ENCODE measurements at places on chromosomes 11 and 22.
A peak's percentile ranks its signal among the peaks of the same experiment; 100 is the strongest.

- DNase-seq, result no peak
Observed at GRCh38 chr11:128045094-128045725, 542.1 kb downstream of the ETS1 start.

DNA sequence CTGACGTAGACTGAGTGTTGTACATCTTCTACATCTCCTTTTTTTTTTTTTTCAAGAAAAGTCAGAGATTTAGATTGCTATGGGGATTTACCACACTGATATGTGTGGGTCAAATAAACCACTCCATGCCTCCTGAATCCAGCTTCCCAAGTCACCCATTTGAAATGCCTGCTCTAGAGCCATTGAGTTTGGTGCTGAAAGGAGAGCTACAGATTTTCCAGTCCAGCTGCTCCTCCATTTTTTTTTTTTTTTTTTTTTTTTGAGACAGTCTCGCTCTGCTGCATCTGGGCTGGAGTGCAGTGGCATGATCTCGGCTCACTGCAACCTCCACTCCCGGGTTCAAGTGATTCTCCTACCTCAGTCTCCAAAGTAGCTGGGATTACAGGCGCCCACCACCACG, 115.2 kb upstream of the TIMP3 start:
- DNase-seq, result no peak

GRCh38 chr22:27877501-27877900, 41.6 kb downstream of the PITPNB start:
- no peak for DNase-seq

DNA sequence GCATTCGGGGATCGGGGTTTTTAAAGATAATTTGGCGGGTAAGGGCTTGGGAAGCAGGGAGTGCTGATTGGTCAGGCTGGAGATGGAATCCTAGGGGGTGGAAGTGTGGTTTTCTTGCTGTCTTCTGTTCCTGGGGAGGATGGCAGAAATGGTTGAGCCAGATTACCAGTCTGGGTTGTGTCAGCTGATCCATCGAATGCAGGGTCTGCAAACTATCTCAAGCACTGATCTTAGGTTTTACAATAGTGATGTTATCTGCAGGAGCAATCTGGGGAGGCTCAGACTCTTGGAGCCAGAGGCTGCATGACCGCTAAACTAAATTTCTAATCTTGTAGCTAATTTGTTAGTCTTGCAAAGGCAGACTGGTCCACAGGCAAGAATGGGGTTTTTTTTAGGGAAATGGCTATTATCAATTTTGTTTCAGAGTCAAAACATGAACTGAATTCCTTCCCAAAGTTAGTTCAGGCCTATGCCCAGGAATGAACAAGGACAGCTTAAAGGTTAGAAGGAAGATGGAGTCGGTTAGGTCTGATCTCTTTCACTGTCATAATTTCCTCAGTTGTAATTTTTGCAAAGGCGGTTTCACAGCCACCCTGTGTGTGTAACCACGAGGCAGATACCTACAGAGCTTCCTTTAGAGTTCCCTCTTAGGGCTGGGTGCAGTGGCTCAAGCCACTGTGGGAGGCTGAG, 10.2 kb downstream of the SCGB1A1 start:
- no peak for DNase-seq

GRCh38 chr11:3834664-3835461, 5.9 kb downstream of the RHOG start:
- no peak for DNase-seq

DNA sequence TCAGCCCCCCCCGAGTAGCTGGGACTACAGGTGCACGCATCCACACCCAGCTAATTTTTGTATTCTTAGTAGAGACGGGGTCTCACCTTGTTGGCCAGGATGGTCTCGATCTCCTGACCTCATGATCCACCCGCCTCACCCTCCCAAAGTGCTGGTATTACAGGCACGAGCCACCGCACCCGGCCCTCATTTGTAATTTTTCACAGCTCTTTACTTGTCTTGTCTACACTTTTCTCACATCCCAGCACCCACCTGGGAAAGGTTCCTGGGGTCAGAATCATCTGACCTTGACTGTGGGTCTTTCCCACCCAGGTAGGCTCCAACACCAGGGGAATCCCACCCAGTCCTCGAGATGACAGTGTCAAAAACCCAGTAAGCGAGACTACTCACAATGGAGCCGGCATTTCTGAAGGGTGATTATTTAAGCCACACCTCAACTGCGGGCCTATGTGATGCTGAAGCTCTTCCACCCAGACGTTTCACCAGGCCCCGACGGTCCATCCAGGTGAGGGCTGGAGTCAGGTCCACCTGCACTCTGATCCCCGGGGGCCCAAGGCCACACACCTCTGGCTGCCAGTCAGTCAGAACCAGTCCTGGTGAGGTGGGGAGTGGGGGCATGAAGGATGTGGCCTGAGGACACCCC, 23.4 kb downstream of the CELSR1 start:
- DNase-seq, result no peak

GRCh38 chr11:64112771-64113461, 53.0 kb downstream of the MACROD1 start:
- DNase-seq, result no peak

GRCh38 chr22:22171357-22172218, 73.0 kb upstream of the VPREB1 start:
- no peak for DNase-seq

DNA sequence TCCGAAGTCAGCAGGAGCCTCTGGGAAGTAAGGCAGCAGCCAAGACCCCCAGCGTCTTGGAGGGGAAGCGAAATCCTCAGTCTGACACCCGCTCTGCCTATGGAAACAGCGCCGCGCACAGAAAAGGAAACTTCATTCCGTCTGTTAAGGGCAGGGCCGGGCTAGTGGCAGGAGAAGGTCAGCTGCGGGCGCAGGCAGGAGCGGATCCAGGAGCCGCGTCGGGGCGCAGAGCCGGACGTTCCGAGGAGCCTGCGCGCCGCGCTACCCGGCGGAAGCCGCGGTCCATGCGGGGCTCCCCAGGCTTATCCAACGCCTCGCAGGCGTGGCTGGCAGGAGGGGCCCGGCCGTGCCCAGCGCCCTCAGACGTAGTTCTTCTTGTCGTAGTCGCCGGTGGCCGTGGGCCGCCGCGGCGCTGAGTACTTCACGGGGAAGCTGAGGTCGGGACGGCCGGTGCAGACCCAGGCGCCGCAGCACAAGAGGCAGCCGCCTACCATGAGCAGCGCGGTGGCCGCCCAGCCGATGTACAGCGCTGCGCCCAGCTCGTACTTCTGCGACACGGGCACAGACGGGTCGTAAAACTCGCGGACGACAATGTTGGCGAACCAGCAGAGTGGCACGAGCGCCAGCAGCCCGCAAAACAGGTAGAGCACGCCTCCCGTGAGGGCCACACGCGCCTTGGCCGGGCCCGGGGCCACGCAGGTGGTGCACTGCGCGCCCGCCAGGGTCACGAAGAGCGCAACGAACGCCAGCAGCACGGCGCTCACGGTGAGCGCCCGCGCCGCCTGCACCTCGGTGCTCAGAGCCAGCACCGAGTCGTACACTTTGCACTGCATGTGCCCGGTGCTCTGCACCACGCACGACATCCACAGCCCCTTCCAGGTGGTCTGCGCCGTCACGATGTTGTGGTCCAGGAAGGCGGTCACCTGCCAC, 705 bp downstream of the CLDN5 start:
- no peak for DNase-seq

- DNase-seq, result no peak
Observed at GRCh38 chr11:6705905-6706535, 22.9 kb upstream of the MRPL17 start.

DNA sequence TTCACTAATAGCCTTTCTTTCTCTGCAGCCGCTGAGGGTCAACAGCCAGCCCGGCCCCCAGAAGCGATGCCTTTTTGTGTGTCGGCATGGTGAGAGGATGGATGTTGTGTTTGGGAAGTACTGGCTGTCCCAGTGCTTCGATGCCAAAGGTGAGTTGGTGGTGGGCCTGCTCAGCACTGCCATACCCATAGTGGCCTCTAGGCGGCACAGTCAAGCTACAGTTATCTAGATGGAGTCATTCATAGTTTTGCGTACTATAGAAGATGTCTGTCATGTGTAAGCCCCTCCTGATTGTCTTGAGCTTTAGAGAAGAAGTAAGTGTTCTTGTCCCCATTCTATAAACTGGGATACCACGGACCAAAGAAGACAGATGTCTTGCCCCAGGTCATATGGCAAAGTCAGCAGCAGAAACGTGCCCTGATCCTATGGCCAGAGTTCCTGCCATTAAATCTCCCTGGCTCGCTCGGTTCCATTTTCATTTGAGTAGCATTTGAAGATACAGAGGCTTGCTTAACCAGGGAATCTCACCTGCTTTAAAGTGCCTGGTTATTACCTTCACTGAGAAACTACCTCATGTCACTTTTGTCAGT, 42.1 kb upstream of the CRTAM start:
- no peak for DNase-seq

GRCh38 chr11:8225589-8226036, 38.1 kb downstream of the LMO1 start:
- DNase-seq, result peak; percentile 39

DNA sequence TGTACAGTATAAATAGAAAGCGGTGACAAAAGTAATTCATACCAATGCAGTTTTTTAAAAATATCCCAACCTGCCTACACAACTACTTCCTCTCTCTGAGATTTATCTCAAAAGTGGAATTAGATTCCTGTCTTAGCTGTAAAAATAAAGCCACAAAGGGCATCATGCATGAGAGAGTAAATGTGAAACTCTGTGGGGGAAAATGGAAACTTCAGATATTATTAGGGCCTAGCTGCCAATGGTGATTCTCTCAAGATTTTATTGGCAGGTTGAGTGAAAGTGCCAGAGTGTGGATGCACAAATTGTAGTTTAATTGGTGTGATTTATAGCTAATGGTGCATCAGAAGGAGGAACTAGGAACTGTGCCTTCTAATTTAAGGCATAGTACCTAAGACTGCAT, 356.9 kb upstream of the CCDC90B start:
- no peak for DNase-seq

GRCh38 chr11:6667733-6668374, 12.2 kb upstream of the DCHS1 start:
- no peak for DNase-seq

DNA sequence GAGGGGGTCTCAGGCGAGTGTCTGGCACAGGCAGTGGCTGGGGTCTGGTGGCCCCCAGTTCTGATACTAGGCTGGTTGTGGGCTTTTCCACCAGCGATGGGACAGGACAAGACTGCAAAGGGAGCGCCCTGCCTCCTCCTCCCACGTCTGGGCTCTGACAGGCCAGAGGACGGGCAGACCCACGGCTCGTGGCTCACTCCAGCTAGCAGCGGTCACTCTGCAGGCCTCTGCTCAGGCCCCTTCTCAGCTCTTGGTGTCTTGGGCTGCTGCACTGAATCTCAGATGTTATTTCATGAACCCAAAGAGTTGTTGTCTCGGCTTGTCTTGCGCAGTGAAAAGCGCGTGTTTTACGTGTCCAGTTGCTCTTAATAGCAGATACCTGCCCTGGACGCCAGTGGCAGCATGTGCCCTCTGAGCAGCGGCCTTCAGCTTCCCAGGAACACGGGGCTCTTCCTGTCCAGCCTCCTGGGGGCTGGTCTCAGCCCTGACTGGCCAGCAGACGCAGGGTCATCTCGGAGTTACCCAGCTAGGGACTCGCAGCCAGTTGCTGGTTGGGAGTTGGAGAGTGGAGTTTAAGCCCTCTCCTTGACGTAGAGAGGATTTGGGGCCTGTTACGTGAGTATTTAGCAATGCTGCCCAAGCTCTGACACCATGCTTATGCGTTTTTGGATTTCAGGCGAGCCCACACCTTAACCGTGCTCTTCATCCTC, 9.6 kb downstream of the PTDSS2 start:
- no peak for DNase-seq

- no peak for DNase-seq
Observed at GRCh38 chr11:10695833-10696232, 2.3 kb upstream of the IRAG1 start.

DNA sequence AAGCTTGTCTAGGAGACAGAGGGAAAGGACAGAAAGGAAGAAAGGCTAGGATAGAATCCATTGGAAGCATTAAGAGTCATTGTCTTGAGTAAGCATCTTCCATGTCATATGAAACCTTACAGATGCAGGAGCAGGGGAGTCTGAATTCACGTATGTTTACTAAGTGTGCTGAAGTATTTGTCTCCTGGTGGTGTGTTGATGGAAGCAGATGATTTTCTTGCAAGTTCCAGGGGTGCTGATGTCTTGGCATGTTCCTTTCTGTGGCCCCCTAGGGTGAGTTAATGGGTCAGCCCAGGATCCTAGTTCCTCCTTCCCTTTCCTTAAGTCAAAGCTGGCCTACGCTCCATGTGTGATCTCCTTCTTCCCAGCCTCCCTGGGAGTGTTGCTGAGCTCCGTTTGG, 110.2 kb downstream of the TEAD1 start:
- no peak for DNase-seq

DNA sequence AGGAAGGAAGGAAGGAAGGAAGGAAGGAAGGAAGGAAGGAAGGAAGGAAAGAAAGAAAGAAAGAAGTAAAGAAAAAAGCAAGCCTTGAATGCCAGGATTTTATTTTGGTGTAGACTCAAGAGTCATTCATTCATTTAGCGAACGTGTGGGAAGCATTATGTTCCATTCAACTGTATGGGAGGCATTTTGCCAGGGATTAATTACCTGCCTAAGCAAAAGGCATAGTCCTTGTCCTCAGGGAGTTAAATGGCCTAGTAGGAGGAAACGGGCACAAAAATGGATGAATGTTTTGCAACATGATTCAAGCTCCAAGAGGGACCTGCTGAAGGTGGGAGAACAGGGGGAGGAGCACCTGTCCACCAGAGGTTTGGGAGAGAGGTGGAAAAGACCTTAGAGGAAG, 16.2 kb upstream of the ZNRF3 start:
- no peak for DNase-seq

GRCh38 chr11:11280826-11281225, 72.2 kb downstream of the CSNK2A3 start:
- no peak for DNase-seq

DNA sequence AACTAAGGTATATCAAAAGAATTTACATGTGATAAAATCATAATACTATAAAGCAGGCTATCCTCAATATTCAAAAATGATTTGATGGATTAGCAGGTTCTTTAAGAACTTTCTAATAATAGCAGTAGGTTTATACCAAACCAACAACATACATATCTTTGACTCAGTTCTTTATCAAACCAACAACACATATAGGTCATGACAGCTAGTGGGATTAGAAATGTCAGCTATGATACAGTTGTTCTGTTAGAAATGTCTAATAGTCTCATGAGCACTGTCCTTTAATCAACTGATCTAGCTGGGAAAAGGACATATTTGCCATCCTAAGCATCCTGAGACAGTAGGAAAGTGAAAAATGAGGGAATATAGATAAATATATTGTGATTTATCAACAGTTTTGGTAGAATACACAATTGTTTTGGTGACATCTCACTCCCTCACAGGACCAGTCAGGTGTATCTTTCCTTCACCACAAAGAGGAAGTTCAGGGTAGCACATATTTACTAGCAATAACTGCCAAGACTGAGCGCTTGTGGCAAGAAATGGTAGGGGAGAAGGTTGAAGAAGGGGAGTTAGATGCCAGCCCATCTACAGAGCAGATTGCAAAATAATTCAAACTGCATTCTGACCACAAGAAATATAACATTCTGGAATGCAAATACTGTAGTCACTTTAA, 90.8 kb upstream of the APOA1 start:
- no peak for DNase-seq
